Regular cardiac myocyte (primary cell): ENCODE measurements at places on chromosomes 6 and 20. TPM values are rescaled to one million over a fixed set of nuclear protein-coding genes. Genes with fewer than 3 reads are reported as not detected.

GLO1 gene
- total RNA-seq = 120 and 123 TPM in 2 replicates

C6orf15 gene
- total RNA-seq = not detected in 2 replicates

NANP gene
- total RNA-seq = 8.7 and 11.9 TPM in 2 replicates

PTK6 gene
- total RNA-seq = under 0.01 TPM in 1 of 2 replicates, not detected in the other

ACSS1 gene
- total RNA-seq = 2.3 and 6.8 TPM in 2 replicates

CFAP61 gene
- 0.19 TPM in 1 of 2 replicates, not detected in the other for total RNA-seq

ENPP3 gene
- under 0.01 TPM in 2 replicates for total RNA-seq

C20orf144 gene
- 0.19 and 0.28 TPM in 2 replicates for total RNA-seq

PRKN gene
- total RNA-seq = 0.58 and 2.8 TPM in 2 replicates

TFAP2C gene
- total RNA-seq = not detected in 2 replicates

B3GAT2 gene
- total RNA-seq = not detected in 2 replicates

BPIFB4 gene
- total RNA-seq = not detected in 2 replicates

SNAI1 gene
- total RNA-seq = 0.56 and 1.3 TPM in 2 replicates

RBBP9 gene
- total RNA-seq = 10.2 and 11.0 TPM in 2 replicates

SPAG4 gene
- total RNA-seq = 17.1 and 36.1 TPM in 2 replicates

RRAGD gene
- 0.19 and 7.0 TPM in 2 replicates for total RNA-seq

KCNB1 gene
- under 0.01 TPM in 2 replicates for total RNA-seq

TJAP1 gene
- total RNA-seq = 7.6 and 9.0 TPM in 2 replicates

EMILIN3 gene
- not detected in 2 replicates for total RNA-seq

GRIK2 gene
- 0.38 and 1.1 TPM in 2 replicates for total RNA-seq

PRND gene
- total RNA-seq = not detected in 2 replicates

PXDC1 gene
- 50.8 and 82.9 TPM in 2 replicates for total RNA-seq

SIRPD gene
- not detected in 2 replicates for total RNA-seq

GRM1 gene
- under 0.01 TPM in 2 replicates for total RNA-seq

MYLK2 gene
- under 0.01 and 0.19 TPM in 2 replicates for total RNA-seq

PLEKHG1 gene
- total RNA-seq = 0.56 and 1.5 TPM in 2 replicates

SLC26A8 gene
- not detected in 2 replicates for total RNA-seq

TBXT gene
- total RNA-seq = not detected in 2 replicates

SAMD3 gene
- 26.5 and 28.8 TPM in 2 replicates for total RNA-seq

ACTL10 gene
- total RNA-seq = 2.7 and 2.8 TPM in 2 replicates

POM121L2 gene
- not detected in 2 replicates for total RNA-seq

MRPS18B gene
- 30.4 and 53.7 TPM in 2 replicates for total RNA-seq

AMD1 gene
- 30.7 and 70.5 TPM in 2 replicates for total RNA-seq

SSR1 gene
- total RNA-seq = 89.1 and 182 TPM in 2 replicates

AVP gene
- not detected in 2 replicates for total RNA-seq

SLC17A1 gene
- total RNA-seq = not detected in 2 replicates

HSPA1L gene
- 1.3 and 2.8 TPM in 2 replicates for total RNA-seq

RBPJL gene
- not detected in 2 replicates for total RNA-seq

TOX2 gene
- 1.4 and 2.1 TPM in 2 replicates for total RNA-seq

EBF4 gene
- total RNA-seq = under 0.01 and 0.56 TPM in 2 replicates

CAGE1 gene
- total RNA-seq = under 0.01 TPM in 2 replicates

COL20A1 gene
- under 0.01 TPM in 1 of 2 replicates, not detected in the other for total RNA-seq

AHI1 gene
- total RNA-seq = 23.1 and 28.8 TPM in 2 replicates

PLCB1 gene
- total RNA-seq = 21.7 and 23.4 TPM in 2 replicates

ZKSCAN3 gene
- total RNA-seq = 4.2 and 5.4 TPM in 2 replicates

OR2H2 gene
- total RNA-seq = not detected in 2 replicates

ACOT13 gene
- 5.4 and 6.7 TPM in 2 replicates for total RNA-seq

ISM1 gene
- not detected in 2 replicates for total RNA-seq

MCHR2 gene
- total RNA-seq = not detected in 2 replicates

ZC2HC1B gene
- not detected in 2 replicates for total RNA-seq

RARS2 gene
- total RNA-seq = 38.9 and 53.8 TPM in 2 replicates

SEMG1 gene
- total RNA-seq = not detected in 2 replicates

PKIB gene
- total RNA-seq = 1.2 and 4.8 TPM in 2 replicates

RPRD1B gene
- 17.2 and 21.1 TPM in 2 replicates for total RNA-seq

TRIM10 gene
- total RNA-seq = under 0.01 TPM in 1 of 2 replicates, not detected in the other

SMOC2 gene
- total RNA-seq = 0.28 TPM in 1 of 2 replicates, not detected in the other

HLA-DPA1 gene
- 1.9 and 2.8 TPM in 2 replicates for total RNA-seq

FUT9 gene
- not detected in 2 replicates for total RNA-seq
